Urinary bladder (tissue), 4 donors: ENCODE measurements at places on chromosomes 5 and 9. TPM values are rescaled to one million over a fixed set of nuclear protein-coding genes. Genes with fewer than 3 reads are reported as not detected.

The USP20 gene
- 7.7 TPM for total RNA-seq

The C1QTNF2 gene
- total RNA-seq = 17.1 TPM

The HK3 gene
- total RNA-seq = 0.74 TPM

The PTGER4 gene
- 11.4 TPM for total RNA-seq

The GFI1B gene
- 0.26 TPM for total RNA-seq

The HRCT1 gene
- total RNA-seq = 0.42 TPM

The CTNND2 gene
- total RNA-seq = 1.4 TPM

The SHISAL2B gene
- total RNA-seq = not detected

The FRRS1L gene
- 7.8 TPM for total RNA-seq

The CCDC69 gene
- 13.9 TPM for total RNA-seq

The STPG3 gene
- total RNA-seq = not detected

The HOMER1 gene
- total RNA-seq = 20.5 TPM

The LCN9 gene
- not detected for total RNA-seq

The FCN2 gene
- total RNA-seq = not detected

The ADAMTS19 gene
- total RNA-seq = 107 TPM

The CCDC112 gene
- total RNA-seq = 11.3 TPM

The CARTPT gene
- not detected for total RNA-seq

The RNF180 gene
- total RNA-seq = 23.8 TPM

The BTNL9 gene
- 7.0 TPM for total RNA-seq

The FOXD1 gene
- 0.58 TPM for total RNA-seq

The TRIM41 gene
- total RNA-seq = 8.8 TPM

The QRFP gene
- not detected for total RNA-seq

The CCDC192 gene
- total RNA-seq = not detected

The ENHO gene
- total RNA-seq = 0.26 TPM

The PJA2 gene
- 236 TPM for total RNA-seq

The TMEM232 gene
- 7.0 TPM for total RNA-seq

The FGFR4 gene
- total RNA-seq = 7.2 TPM

The HDHD3 gene
- 5.1 TPM for total RNA-seq

The CHMP5 gene
- 76.9 TPM for total RNA-seq

The SAXO1 gene
- 0.21 TPM for total RNA-seq

The TOMM5 gene
- 95.4 TPM for total RNA-seq

The LCN15 gene
- total RNA-seq = not detected

The SLC34A3 gene
- not detected for total RNA-seq

The CKMT2 gene
- 6.9 TPM for total RNA-seq

The ZNF483 gene
- 19.0 TPM for total RNA-seq
